ENCODE measurements at places on chromosomes 1 and 21.

DNA sequence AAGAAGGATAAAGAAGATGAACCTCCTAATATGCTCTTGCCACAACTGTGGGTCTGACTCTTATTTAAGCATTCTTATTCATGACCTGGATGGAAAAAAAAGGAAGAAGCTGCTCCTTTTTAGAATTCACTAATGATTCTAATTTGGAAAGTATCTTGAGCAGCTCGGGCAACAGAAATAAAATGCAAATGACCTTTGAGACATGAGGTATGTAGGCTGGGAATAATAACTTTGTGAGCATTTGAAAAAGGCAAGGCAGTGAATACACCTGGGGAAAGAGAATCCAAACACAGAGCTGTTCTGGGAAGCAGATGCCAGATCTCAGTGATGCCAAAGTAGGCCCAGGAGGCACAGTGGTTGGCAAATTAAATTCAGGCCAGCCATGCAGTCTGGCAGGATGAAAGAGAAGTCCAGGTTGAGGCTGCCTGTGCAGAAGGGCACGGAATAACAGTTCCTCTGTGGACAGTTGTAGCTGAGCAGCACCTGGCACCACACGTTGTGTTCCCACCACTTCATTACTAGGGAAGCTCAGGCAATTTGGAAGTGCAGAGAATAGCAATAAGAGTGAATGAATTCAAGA lies 320.8 kb upstream of the ST6GALNAC5 start:
- DNase-seq, result no peak

DNA sequence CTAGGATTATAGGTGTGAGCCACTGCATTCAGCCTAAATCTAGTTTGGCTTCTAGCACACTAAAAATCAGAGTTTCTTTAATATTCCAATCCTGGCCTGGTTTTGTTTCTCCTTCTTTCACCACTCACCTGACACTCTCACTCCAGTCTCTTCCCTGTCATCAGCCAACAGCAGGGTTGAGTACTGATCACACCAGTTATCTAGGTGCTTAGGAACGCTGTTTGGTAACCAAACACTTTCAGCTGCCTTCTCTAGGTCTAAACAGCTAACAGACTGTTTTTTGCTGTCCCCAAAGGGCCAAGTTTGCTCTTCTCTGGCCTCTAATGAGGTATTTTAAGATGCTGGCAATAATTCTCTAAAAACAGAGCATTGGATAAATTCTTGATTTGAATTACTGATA lies 17.7 kb upstream of the FRRS1 start:
- DNase-seq, result no peak

DNA sequence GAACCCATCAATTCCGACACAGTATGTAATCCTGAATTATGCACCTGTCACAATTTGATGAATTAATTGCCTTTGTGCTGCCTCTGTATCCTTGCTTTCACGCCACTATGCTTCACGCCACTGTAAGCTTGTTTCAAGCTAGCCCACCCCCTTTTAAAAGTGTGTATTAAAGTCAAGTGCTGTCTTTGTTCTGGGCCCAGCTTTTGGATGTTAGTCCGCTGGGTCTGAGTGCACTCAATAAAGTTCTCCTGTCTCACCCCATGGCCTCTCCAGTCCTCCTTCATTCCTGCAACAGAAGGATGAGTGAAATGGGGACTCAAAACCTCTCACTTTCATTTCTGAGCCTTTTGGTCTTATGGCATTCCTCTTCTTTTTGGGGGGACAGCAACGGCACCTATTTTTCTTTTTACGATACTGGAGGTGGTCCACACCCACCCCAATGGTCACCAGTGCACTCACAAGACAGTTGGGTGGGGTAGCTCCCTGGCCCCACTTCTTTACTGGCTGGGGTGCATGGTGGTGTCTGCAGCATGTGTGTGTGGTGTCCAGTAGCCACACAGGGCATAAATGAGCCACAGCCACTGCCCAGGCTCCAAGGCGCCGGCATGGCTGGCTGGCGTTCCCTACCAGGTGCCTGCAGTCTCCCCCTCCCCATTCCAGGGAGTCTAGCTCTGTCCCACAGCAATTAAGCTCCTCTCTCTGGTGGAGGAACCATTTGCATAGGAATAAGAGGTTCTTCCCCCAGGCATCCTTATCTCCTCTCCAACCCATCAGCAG lies 1.8 kb downstream of the THEM4 start:
- no peak for DNase-seq

GRCh38 chr1:47201179-47201578 lies 11.3 kb upstream of the PDZK1IP1 start:
- DNase-seq, result peak; percentile 29

GRCh38 chr21:17763288-17764037 lies 55.7 kb downstream of the C21orf91 start:
- no peak for DNase-seq

DNA sequence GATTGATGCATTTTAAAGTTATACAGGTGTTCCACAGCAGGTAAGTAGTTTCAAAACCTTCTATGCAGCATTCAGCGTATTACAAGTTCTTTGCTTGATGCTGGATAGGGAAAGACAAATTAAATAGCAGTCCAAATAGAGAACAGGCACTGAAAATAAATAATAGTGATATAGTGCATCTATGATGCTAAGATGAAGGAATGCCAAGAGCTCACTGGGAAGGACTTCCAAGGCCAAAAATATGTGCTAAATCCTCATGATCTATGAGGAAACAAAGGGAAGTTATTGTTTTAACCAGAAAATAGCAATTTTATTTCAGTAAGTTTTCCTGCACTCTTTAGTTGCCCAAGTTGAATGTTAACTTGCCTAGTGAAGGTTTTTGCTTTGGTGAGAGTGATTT lies 127.8 kb upstream of the GREM2 start:
- DNase-seq, result no peak

DNA sequence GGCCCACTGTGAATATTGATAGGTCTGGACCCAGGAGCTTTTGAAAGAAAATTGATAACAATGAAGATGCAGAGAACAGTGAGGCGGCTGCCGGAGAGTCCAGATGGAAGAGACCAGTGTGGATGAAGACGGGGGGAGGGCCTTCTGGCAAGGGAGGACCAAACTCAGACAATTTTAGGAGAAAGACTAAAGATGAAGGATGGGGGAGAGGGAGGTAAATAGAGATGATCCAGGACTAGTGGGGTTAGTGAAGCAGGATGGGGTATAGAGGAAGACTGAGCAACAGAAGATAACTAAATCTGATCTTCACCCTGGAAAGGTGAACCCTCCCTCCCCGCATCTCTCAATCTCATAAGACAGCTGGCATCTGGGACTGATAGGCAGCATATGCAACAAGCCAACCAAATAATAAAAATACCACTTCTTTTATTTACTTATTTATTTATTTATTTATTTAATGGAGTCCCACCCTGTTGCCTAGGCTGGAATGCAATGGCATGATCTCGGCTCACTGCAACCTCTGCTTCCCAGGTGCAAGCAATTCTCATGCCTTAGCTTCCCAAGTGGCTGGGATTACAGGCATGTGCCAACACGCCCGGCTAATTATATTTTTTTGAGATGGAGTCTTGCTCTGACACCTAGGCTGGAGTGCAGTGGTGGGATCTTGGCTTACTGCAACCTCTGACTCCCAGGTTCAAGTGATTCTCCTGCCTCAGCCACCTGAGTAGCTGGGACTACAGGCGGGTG lies 10.5 kb downstream of the EIF3I start:
- DNase-seq, result no peak

GRCh38 chr1:206742719-206743383 lies 27.7 kb upstream of the IL19 start:
- no peak for DNase-seq

DNA sequence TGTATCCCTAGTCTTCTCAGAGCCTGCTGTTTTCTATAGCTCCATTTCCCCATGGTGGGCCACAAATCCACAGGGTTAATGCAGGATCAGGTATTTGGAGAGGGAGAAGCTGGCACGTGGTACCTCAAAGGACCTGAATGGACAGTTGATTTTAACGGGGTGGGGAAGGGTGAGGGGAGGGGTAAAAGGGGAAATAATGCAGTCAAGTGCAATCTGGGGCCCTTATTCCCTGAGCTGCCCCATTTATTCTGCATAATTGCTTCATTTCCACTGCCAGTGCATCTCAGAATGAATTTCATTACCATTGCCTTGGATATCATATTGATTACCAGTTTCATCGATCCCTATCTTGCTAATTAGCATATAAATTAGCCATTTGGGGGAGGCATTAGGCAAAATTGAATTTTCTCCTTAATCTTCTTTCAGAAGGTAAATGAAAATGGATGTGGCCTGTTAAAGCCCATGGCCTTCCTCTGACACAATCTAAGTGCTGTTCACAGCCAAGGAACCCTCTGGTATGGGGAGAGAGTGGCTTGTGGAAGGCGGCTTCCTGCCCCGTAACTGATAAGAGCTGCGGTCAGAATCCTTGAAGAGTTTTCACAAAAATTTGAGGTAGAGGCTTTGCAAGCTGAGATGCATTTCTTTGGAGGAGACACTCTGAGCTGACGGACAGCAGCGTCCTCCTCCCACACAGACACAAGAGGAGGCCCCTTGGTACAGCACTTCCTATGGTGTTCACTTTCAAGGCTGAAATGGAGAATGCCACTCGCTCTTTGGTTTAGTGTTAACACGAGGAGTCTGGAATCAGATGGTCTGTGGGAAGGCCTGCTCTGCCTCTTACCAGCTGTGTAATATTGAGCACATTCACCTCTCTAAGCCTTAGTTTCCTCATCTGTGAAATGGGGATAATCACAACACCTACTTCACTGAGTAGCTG lies 34.4 kb downstream of the PHC2 start:
- DNase-seq, result no peak

- DNase-seq, result peak; percentile 34
These were observed 7.1 kb downstream of the PRRX1 start for GRCh38 chr1:170670802-170671628.

DNA sequence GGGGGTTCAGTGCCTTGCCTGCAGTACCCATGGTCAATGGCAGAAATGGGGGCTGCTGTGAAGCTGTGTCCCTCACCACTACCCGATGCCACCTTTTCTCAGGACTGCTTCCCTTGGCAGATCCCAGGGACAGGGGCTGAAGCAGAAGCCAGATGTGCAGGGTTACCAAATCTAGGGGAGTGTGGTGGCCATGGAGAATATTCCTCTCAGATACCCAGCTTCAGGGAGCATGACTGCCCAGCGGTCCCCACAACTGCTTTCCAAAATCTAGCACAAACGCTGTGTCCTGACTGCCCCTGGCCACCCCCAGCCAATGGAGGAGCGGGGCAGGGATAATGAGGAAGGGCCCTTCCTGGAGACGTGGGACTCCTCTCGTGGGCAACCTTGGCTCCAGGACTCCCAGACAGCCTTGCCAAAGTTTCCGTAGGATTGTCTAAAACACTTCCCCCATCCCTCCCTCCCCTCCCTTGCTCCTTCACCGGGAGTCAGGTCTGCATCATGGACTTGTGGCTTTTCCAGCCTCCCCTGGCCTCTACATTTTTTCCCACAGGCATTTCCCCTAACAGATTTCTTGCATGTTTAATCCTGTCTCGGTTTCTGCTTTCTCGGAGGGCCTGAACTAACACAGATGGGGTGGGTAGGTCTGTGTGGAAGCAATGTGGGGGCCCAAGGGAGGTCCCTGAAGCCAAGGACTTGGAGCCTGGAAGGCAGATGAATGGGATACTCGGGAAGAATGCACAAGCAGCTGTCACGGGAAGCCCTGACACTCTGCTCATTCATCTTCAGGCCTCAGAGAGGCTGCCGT lies 80.5 kb downstream of the OMA1 start:
- DNase-seq, result no peak

DNA sequence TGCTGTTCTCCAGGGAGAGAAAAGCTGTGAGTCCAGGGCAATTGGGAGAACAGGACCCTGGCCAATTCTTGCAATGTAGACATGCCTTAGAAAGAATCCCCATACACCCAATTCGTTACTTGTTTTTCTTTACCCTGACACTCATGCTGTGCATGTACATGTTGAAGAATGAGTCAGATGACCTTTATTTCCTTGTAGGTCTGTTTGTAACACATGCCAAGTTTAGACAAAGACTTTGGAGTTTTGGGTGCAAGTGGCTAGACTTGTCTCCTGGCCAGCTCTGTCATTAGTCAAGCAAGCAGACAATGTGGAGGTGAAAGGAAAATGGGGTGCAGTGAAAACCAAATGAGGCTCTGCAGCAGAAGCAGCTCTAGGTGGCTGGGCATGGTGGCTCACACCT lies 38.1 kb downstream of the GNPAT start:
- no peak for DNase-seq

DNA sequence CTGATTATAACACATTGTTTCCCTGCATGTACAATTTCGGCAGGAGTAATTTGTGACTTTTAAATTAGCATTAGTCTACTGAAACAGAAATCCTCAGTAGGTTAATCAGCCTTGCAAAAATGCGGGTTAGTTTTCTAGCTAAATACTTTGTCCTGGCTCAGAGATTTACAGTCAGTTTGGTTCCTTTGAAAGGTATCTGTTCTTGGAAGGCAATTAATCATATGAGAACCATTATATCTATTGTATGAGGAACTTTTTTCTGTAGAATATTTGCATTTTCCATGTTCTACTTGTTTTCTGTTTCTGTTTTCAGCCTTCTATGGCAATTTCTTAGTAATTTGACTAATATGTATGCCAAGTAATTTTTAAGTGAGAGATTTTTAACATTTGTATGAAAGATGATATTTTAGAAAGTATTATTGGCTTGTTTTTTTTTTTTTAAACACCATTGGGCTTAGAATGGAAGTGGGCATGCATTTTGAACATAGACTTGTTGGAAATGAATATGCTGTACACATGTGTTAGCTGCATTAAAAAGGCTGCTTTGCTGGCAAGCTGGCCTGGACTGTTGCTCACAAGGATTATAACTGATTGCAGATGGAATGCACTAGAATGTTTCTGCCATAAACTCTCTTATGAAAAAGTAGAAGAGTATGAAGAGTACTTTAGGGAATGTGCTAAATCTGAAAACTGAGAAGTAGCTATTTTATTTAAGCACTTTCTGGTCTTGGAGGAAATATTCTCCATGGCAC lies 26.2 kb downstream of the KIF1B start:
- no peak for DNase-seq

GRCh38 chr1:39907528-39908453 lies 6.1 kb upstream of the MYCL start:
- peak; percentile 74 for DNase-seq

- DNase-seq, result no peak
These were observed 172.2 kb downstream of the TM2D1 start for GRCh38 chr1:61552630-61553305.

DNA sequence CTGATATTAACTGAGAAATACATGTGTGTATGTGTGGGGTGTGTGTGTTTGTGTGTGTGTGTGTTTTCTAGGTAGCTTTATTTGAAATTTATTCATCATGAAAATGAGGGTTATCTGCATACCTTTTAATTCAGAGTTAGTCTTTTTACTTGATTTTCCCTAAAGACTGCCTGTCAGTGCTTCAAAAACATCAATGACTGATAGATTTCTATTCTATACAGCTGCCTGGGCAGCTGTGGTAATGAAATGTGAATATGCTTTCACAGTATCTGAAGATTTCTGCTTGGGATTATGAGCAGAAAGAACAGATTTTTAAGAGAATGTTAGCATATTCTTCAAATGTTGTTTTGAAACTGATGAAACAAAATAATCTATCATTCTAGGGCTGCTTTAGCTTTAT lies 119.7 kb upstream of the ZRANB2 start:
- no peak for DNase-seq
